Mesenchymal stem cell (in vitro differentiated cells and primary cell): ENCODE measurements at places on chromosomes 2 and 18.
A peak's percentile ranks its signal among the peaks of the same experiment; 100 is the strongest.

DNA sequence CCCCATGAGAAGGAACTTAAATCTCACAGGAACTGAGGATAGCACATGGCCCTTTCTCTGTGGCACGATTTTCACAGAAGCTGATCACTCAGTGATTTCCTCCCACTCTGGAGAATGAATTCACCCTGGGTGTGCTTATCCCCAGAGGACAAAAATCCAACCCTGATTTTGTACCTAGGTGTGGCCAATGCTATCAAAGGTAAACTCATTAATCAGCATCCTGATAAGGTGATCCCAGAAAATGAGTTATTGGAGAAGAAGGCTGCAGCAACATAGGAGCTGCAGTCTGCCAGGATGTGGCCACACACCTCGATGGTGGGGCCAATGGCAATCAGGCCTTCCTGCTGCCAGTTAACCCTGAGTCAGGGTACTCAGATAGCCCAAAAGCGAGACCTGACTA, 8.2 kb upstream of the SULT1C2 start:
- H3K27ac ChIP-seq: no peak overlapping the region
- no peak for DNase-seq
- H3K4me1 ChIP-seq: peaks cover 2% of the 10 kb centered on the region
- H3K27me3 ChIP-seq: no peaks in the 10 kb centered on the region
- H3K36me3 ChIP-seq: no peaks in the 10 kb centered on the region

DNA sequence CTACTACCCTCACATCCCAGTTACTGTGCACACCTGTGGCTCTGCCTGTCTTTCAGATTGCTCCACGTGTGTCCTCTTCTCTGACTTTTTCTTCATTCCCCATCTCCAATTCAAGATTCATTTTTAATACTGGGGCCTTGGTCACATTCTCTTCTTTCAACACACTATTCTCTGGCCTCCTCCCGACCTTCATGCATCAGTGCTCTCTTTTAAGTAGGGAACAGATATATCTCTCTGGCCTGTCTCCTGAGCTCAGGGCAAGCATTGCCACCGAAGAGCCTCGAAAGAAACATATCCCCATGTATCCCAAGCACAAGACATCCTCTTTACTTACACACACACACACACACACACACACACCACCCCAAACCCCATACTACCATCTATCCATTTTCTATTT, 21.6 kb upstream of the PAX8 start:
- no peak overlapping the region for H3K27ac ChIP-seq
- H3K4me1 ChIP-seq: peaks cover 2% of the 10 kb centered on the region
- H3K4me3 ChIP-seq: no peak overlapping the region

DNA sequence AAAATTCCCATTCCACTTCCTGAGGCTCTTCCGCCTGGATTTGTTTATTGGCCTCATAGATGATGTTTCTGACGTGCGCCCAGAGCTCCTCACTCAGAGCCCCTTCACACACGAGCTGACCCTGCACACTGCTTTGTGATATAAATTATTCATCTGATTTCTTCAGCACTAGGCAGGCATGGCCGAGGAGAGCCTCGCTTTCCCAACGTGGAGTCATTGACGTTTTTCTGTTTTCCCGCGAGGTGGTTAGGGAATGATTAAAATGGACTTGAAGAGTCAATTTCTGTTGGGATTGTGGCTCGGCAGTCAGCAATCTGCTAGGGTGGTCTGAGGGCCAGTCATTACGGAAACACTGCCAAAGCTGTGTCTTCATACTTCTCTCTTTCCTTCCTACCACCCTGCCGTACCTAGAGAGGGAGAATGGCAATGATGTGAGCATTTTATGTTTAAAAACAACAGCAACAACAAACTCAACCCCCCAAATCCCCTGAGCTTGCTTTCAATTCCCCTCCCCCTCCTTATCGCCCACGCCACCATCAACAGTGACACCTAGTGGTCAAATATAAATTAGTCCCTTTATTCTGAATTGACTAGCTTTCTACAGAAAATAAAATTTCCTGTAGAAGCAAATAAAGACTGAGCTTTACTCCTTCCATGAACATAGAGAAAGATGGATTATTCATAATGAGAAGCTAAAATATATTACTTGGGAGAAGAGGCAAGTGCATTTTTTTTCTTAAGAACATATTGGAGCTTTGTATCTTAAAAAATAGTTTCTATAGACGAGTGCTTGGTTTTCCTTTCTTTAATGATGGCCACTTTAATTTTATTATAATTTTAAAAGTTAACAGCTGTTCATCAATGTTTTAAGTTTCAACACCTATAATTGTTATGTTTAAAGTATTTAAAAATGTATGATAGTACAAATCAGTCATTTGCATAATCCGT, 285.1 kb downstream of the MTX2 start:
- no peaks in the 10 kb centered on the region for H3K4me1 ChIP-seq
- peak; percentile 61 for DNase-seq
- peak overlapping the region; percentile 6 for H3K27ac ChIP-seq
- peaks cover 38% of the 10 kb centered on the region for H3K27me3 ChIP-seq
- H3K4me3 ChIP-seq: peak overlapping the region; percentile 75

- H3K4me1 ChIP-seq: peaks cover 22% of the 10 kb centered on the region
- H3K36me3 ChIP-seq: no peaks in the 10 kb centered on the region
- H3K27me3 ChIP-seq: no peaks in the 10 kb centered on the region
- DNase-seq: no peak
Measured at GRCh38 chr2:239253264-239253663, 147.6 kb downstream of the HDAC4 start.

GRCh38 chr2:159546039-159546438, 70.3 kb downstream of the BAZ2B start:
- H3K36me3 ChIP-seq: peaks cover 25% of the 10 kb centered on the region
- H3K27me3 ChIP-seq: no peaks in the 10 kb centered on the region
- H3K4me1 ChIP-seq: no peaks in the 10 kb centered on the region
- DNase-seq: no peak

DNA sequence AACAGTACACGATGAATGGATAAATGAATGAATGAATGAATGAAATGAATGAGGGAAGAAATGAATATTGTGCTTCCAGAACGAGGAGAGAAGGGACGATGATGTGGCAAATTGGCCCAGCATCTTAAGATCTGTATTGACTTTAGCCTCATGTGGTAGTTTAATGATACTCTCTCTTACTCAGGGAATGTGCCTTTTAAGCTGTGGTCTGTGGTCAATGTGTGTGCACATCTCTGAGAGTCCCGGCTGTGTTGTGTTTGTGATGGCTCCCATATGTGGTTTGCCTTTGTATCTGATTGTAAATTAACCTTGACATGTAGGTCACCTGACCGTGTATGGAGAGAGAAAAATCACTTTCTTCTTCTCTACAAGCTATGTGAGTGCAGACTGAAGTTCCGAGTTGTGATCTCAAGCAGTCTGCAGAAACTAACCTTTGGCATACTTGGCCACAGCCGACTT, 91.2 kb downstream of the NEDD4L start:
- no peaks in the 10 kb centered on the region for H3K27me3 ChIP-seq
- peak; percentile 97 for DNase-seq
- H3K4me3 ChIP-seq: no peak overlapping the region
- H3K36me3 ChIP-seq: no peaks in the 10 kb centered on the region

- no peak overlapping the region for H3K27ac ChIP-seq
- no peaks in the 10 kb centered on the region for H3K4me1 ChIP-seq
- H3K4me3 ChIP-seq: no peak overlapping the region
- no peak for DNase-seq
- H3K27me3 ChIP-seq: no peaks in the 10 kb centered on the region
Measured at GRCh38 chr18:52764316-52764715, 424.3 kb downstream of the DCC start.

DNA sequence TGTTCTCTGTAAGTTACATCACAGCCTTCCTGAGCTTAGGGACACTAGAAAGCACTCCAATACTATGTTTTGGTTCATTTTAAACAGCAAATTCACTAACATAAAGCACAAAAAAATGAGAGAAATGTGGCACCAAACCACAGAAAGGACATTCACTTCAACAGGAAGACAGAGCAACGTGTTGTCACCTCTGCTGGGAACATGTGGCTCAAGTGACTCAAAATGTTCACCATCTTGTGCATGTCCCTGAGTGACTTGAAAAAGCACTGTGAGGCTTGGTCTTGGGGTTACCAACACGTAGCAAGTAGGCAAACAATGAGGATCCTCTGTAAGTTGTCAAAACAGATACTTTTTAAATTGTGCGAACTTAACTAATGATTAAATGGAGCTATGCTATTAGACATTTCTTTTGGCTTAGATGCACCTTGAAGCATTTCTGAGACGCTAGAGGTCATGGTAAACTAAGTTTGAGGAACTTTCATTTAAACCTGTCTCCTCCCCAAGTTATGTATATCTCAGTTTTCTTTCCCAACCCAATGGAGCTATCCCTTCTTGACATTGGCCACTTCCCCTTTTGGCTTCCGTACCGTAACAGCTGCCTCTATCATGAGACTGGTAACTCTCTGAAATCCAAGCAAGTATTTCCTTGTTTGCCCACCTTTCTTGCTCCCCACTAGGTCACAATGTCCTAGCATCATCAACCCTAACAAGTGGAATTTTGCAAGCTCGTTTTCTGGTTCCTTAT, 14.0 kb upstream of the ST6GAL2 start:
- no peaks in the 10 kb centered on the region for H3K36me3 ChIP-seq
- no peak overlapping the region for H3K4me3 ChIP-seq
- no peak for DNase-seq
- no peaks in the 10 kb centered on the region for H3K27me3 ChIP-seq
